ENCODE measurements at places on chromosomes 5 and 9.
A peak's percentile ranks its signal among the peaks of the same experiment; 100 is the strongest.

DNA sequence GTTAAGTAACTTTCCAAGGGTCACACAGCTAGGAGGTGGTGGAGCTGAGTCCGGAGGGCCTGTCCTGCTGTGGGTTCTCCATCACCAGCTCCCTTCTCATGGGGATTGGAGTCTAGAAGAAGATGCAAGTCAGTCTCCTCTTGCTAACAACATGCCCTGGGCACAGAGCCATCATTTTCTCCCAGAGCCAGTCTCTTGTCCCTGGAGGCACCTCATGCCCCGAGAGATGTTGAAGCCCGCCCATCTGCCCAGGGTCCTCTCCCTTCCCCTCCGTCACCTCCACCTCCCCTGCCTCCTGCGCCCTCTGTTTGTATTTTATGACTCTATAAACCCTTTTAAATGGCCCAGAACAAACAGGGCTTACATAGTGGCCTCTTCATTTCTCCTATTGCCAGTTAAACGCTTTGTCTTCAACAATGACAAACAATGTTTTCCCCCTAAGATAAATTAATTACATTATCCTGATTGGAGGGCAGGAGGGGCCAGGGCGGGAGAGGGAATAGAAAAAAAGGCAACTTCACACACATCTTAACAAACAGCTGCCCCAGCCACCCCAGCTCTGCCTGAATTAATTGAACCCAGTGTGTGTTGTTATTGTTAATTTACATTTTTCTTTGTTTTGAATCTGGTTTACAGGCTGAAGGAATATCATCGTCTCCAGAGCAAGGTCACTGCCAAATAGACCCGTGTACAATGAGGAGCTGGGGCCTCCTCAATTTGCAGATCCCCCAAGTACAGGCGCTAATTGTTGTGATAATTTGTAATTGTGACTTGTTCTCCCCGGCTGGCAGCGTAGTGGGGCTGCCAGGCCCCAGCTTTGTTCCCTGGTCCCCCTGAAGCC is 55.8 kb downstream of the ASS1 start:
- no peak for DNase-seq

- DNase-seq = no peak
Measured at GRCh38 chr9:136327304-136327974, at the start of gene GPSM1. TSS of gene GPSM1 (plus strand) at chr9:136327539. CDS start at chr9:136327696, 157 bp downstream.

DNA sequence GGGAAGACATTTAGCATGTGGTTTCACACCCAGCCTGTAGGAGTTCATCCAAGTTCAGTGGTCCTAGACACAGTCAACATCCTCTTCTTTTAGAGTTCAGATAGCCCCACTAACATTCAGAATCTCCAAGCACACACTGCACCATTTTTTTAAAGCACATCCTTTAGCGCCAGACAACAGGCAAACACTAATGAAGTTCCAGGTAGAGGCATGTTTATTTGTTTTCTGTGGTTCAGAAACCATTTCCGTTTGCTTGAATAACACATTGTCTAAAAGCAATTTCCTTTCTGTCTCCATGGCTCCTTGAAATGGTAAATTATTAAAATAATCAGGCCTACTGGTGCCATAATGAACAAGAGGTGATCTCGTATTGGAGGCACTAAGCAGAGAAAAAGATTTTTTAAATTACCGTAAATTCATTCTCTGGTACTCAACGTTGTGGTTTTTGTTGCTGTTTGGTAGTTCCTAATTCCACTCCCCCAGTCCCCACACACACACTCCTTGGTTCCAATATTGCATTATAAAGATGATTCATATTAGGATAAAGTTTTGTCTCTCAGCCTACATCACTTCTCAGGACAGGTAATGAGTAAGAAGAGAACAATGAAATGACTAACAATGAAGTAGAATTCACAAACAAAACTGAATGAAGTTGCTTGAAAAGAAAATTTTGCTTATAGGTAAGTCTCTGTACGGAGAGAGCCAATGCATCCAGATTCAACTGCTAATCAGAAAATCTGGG is 153.1 kb downstream of the PCSK1 start:
- DNase-seq = no peak

- no peak for DNase-seq
Measured at GRCh38 chr9:134231330-134231745, 67.0 kb upstream of the RNU6ATAC start.

- no peak for DNase-seq
Measured at GRCh38 chr9:69157751-69158466, 16.2 kb upstream of the TJP2 start.

DNA sequence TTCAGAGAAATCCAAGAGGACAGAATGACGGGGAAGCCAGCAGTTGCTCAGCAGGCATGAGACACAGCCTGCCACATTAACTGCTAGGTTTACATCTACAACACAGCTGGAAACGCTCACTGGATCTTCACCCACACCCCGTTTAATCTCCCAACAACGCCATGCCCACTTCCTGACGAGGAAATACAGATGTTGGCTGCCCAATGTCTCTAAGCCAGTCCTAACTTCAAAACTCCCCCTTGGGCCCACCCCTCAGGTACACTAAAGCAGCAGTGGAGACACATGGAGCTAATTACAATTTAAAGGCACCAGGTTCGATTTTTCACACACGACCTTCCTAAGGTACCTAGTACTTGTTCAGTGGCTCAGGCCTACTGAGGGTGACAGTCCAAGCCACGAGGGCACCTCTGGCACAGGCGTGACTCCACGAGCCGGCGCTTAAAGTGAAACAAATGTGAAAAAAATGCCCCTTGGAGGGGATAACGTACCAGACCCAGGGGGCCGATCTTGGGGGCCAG is 904 bp downstream of the RPL12 start:
- no peak for DNase-seq

- no peak for DNase-seq
Measured at GRCh38 chr5:151740336-151740942, 18.0 kb downstream of the ATOX1 start.

GRCh38 chr5:115160975-115161475 is 8.7 kb downstream of the TRIM36 start:
- no peak for DNase-seq

DNA sequence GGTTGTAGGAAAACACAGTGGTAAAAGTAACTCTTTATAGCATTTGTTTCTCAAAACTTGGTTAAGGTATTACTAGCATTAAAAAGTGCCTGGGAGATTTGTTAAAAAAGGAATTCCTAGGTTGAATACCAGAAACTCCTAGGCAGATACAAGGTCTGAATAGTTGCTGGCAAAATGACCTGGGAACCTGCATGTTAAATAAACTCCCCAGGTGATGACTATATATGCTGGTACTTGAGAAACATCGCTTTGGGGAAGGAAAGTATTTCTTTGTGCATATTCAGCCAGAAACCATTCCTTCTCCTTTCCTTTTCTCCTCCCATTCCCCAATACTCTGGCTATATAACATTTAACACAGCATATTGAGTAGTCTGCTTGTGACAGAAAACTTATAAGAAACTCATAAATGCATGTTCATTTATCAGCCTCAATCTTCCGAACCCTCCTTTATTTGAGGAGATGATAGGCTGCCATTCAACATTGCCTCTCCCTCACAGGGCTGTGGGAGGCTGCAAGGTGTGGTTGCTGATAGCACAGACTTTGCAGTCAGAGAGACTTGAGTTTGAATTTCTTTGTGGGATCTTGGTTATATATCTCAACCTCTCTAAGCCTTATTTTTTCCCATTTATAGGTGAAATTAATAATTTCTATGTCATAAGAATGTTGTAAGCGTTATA is 28.7 kb downstream of the PCSK1 start:
- no peak for DNase-seq

- no peak for DNase-seq
Measured at GRCh38 chr5:81750308-81751008, 439 bp downstream of the SSBP2 start.

DNA sequence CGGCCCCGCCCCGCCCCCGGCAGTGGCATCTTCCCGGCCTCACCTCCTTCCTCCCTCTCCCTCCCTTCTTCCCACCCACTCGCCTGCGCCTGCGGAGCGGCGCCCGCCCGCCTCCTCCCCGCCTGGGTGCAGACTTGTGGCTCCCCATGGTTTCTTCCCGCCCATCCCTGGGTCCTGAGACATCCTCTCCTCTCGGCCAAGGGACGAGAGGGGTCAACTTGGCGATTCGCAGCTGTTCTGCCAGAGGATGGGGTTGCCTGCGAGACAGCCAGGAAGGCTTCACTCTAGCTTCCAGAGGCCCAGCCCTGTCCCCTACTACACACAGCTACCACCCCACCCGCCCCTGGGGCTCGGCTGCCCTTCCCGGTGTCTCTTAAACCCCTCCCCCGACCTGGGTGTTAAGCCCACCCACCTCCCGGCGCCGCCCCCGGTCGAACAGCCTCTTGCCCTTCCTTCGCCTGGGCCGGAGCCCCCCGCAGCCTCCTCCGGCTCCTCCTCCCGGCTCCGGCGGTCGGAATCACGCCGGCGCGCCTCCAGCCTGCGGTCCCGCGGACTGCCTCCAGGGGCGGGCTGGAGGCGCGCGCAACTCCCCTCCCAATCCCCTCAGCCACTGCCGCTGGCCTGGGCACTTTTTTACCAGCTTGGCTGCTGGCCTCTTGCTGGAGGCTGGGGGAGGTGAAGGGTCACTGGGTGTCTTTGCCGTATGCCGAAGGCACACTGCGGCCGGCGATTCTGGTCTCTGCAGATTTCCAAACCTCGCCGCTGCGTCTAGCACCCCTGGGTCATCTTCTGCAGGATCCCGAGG is 1.9 kb downstream of the JADE2 start:
- DNase-seq = peak; percentile 53

DNA sequence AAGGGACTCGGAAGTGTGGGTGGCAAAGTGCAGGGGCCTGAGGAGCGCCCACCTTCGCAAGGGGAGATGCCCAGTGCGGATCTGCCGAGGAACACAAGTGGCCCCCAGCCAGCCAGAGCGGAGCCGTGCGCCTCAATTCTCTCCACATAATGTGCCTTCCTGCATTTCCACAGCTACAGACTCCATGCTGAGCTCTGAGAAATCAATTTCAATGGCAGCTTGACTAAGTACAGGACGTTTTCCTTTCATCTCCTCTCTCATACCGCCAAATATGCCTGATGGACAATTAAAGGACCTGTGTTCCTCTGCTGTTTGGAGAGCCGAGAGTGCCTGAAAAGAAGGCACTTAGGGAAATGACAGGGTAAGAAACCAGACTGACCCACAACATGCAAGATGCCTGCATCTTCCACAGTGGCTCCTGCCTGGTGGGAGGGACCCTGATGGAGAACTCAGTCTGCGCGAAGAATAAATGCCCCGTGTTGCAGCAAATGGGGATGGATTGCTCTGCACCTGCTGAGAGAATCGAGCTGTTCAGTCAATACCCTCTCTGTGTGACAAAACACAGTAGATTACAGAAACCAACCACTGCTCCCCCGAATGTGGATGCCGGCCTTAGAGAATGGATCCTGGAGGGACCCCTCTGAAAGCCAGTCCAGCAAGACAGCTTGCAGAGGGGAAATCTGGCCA is 38.6 kb upstream of the OLFM1 start:
- DNase-seq = no peak

- DNase-seq = no peak
Measured at GRCh38 chr5:63923914-63924313, 38.3 kb downstream of the HTR1A start.

- no peak for DNase-seq
Measured at GRCh38 chr9:84761137-84761808, 91.7 kb downstream of the NTRK2 start.

- DNase-seq = no peak
Measured at GRCh38 chr5:4255441-4255840, 659.8 kb downstream of the IRX1 start.

GRCh38 chr5:55319491-55319890 is 11.7 kb downstream of the MTREX start:
- no peak for DNase-seq

DNA sequence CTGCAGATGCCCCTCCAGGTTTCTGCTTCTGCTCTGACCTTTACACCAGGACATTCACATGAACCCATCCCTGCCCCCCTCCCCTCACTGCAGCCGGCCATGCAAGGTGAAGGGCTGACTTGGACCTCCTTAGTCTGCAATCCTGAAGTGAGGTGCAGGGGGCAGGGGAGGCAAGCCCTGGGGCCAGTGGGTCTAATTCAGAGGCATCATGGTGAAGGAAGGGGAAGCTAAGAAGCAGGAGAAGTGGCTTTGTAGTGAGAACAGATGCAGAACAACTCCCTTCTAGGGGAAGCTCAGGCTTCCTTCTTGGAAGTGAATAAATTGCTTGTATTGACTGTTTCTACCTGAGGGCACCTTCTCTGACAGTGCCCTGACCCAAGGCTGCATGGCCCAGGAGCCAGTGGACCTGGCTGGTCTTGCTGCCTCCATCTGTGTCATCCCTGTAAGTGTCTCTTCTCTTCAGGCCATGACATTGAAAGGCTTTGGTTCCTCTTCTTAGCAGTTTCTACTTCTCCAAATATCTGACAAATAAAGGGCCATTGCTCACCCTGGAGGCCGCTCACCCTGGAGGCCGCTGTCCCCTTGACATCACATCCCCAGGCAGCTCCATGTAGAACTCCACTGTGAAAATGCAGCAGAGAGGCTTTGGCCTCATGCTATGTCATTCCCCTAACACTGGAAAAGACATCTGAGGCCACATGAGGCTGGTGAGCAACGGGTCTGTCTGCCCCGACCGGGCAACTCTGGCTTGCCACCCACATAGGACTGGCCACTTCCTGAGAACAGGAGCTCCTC is 55.3 kb downstream of the GADD45G start:
- no peak for DNase-seq

GRCh38 chr9:128062846-128063831 is 4.0 kb downstream of the NAIF1 start:
- DNase-seq = no peak

DNA sequence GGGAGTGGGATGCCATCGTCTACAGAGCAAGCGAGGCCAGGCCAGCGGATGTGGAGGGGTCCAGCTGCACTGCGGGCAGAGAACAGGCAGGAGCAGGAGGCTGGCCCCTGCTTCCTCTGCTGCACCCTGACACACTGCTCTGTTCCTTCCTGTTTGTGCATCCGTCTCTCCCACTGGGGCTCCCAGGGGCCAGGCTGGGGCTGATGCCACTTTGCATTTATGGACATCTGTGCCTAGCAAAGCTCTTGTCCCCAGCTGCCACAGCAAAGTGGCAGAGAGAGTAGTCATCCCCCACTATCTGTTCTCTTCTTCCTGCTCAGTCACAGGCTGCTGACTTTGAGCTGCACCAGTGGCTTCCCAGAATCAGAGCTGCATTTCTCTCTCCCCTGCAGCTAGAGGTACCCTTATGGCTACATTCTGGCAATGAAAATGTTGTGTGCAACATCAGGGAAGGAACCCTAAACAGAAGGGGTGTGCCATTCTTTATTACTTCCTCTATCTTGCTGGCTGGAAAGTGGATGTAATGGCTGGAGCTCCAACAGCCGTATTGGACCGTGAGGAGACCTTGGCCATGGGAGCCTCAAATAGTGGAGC is 4.2 kb upstream of the NINJ1 start:
- DNase-seq = no peak

DNA sequence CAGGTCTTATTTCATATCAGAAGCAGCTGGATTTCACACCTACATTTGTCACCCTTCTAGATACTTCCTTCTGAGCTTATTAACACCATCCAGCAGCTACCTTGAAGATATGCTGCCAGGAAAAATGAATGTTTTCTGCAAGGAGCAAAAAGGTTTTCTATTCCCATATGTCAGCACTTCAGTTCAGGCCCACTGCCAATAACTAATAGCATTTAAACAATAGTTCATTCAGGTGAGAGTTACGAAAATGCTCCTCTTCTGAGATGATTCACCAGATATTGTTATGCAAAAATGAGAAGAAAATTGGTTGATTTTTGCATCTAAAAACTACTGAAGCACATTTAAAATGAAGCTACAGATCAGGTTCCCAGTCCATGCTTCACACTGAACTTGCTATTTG is 56.4 kb upstream of the ISL1 start:
- no peak for DNase-seq
